NCI-H2171 treated with DMSO at 0.1 percent for 48 hours (cell line): ENCODE measurements at places on chromosomes 3 and 15.

GRCh38 chr3:181265750-181266333, 276.3 kb upstream of the DNAJC19 start:
- no peak for DNase-seq

- no peak for DNase-seq
Observed at GRCh38 chr15:83844742-83845141, 190.8 kb downstream of the ADAMTSL3 start.

GRCh38 chr15:96363707-96364106, 33.2 kb downstream of the NR2F2 start:
- DNase-seq, result no peak

DNA sequence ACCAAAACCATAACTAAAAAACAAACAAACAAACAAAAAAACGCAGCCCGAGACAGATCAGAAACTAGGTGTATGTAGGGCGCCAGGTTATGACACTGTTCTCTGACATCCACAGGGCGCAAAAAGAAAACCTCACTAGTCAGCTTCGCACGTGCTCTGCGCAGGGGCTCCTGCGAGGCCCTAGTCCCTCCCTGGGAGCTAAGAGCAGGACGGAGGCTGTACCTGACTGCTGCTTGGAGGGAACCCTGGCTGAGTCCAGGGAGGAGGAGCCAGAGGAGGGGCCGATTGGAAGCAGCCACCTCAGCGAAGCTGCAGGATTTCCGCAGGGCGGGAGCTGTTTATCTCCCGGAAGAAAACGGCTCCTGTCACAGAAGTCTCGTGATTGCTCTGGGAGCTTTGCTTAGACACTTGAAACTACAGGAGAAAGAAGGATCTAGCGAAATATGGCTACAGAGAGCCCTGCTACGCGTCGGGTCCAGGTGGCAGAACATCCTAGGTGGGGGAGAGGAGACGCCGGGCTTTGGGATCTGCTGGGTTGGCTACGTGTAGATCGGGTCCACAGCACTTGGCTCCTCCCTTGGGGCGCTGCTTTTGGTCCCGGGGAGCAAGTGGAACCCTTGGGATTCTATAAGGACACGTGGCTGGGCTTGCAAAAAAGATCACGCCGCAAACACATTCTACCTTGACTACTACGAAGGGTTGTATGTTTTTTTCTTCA, at the start of gene GALK2:
TSS of gene GALK2 (plus strand) at position 368 of the 718 bp plus-strand sequence. CDS start at position 444, 76 bp downstream.
- peak; percentile 94 for DNase-seq

- no peak for DNase-seq
Observed at GRCh38 chr3:187968883-187969580, 184.9 kb upstream of the LPP start.

DNA sequence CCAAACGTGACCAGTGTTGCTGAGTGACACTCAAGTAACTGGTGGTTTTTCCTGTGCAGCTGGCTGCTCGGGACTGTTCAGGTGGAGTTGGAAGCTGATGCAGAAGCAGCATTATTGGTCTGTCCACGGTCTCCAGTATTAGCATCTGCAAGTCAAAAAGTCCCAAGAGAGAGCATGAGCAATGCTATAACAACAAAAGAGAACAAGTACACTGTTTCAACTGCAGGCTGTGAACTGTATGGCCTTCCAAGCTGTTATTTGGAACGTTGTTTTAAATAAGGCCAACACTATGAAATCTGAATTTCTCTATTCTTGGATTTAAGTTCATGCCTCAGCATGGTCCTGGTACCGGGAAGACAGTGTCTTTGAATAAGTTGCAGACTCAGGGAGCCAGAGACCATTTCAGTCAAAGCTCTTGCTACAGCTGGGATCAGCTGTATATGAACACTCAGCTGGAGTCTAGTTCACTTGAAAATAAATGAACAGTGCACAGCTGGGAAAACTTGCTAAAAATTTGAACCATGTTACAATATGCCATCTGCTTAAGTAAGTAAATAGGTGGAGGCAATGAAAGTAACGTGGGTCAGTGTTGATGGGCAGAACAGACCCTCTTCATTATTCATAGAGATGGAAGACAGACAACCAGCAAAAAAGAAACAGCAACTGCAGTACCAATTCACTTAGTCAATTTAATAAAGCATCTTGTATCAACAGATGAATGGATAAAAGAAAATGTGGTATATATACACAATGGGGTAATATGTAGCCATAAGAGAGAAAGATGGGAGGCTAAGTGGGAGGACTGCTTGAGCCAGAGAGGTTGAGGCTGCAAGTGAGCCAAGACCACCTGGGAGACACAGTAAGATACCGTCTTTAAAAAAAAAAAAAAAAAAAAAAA, 45.1 kb downstream of the NR1I2 start:
- no peak for DNase-seq

DNA sequence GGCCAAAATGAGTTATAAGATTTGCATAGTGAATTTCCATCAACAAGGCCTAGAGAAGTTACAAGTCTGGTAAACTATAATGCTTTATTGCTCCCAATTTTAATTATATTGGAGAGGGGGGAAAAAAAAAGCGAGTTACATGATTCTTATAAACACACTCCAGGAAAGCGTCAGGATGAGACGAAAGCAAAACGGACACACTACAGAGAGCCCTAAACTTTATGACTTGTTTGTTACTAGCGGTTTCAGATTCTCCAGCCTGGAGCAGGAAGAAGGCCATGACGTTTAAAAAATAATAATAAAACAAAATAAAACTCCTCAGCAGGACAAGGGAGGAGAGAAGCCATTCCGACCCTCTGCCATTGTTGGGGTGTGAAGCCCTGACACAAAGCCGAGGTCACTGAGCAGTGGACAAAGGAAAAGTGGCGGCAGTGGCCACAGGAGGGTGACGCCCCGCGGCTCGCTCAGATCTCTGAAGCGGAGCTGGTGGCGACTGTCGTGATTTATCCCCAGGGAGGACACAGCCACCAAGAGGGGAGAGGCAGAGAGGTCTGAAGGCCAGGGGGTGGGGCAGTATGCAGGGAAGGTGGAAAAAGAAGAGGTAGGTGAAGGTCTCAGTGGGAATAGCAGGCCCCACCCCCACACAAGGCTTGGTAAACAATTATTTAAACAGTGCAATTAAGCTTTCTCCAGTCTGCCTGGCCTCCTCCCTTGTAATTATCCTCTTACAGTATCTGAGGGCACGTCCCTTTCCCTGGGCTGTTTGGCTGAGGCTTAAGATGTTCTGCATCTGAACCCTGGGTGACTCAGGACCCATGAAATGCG, 45.3 kb downstream of the ADAMTS9 start:
- DNase-seq, result peak; percentile 0

DNA sequence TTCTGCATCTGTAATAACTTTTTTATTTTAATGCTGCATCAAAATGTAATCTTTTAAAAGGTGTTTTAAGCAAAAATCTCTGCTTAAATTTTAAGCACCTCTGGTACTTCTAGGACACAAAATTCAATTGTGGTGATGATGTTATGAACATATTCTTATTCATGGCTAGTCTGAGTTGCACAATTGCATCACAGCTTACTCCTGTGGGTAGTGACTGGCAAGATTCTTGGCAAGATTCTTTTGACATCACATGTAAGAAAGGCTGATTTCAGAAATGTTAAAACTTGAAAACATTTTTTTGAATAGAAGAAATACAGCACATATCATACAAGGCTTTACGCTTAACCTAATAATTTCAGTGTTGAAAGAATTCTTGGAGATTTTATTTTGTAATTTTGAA, 35.7 kb downstream of the IQCH start:
- DNase-seq, result no peak

DNA sequence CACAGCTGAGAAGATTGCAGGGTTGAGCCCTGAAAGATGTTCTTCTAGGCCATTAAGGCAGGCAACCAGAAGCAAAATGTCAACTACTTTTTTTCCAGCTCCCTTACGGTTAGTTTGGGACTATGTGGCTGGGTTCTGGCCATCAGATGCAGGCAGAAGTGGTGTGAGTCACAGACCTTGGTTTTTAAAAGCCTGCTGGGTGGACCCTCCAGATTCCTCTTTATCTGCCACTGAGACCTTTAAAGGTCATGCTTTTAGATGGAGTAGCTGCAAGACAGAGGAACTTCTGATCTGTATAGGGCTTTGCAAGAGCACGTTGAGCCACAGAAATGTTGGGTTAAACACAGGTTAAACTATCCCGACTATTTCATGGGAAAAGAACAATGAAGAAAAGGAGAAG, 102.9 kb downstream of the CHST2 start:
- no peak for DNase-seq

DNA sequence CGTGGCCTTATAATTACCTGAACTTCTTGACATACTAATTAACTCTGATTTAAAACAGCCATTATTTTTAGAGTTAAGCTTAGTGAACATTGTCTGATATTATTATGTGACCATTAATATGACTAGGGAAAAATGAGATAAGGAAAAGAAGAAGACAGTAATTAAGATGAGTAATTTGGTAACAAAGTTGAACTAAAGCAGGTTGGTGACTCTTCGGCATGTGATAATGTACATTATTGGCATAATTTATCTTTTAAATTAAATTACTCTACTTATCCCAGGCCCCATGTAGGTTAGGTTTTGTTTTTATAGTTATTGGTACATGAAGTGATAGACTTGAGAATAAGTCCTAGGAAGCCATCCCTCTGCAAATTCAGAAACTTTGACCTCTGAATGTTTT, 249.7 kb upstream of the CFAP20DC start:
- no peak for DNase-seq

DNA sequence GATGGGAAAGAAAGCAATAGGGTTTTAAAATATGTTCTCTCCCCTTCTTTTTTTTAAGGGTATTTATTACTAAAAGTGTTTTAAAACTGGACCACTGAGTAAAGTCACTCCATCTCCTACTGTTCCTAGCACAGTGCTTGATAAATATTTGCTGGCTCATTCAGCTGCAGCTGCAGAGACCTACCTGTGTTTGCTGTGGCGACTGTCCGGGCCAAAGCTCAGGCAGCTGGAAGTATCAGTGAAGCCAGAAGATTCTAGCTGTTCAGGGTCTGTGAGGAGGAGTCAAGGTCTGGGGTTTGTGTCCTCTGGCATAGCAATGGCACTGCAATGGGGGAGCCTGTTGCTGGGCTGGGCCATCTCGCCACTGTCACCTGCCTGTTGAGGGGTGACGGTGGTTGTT, 109.9 kb downstream of the RPLP1 start:
- DNase-seq, result no peak

DNA sequence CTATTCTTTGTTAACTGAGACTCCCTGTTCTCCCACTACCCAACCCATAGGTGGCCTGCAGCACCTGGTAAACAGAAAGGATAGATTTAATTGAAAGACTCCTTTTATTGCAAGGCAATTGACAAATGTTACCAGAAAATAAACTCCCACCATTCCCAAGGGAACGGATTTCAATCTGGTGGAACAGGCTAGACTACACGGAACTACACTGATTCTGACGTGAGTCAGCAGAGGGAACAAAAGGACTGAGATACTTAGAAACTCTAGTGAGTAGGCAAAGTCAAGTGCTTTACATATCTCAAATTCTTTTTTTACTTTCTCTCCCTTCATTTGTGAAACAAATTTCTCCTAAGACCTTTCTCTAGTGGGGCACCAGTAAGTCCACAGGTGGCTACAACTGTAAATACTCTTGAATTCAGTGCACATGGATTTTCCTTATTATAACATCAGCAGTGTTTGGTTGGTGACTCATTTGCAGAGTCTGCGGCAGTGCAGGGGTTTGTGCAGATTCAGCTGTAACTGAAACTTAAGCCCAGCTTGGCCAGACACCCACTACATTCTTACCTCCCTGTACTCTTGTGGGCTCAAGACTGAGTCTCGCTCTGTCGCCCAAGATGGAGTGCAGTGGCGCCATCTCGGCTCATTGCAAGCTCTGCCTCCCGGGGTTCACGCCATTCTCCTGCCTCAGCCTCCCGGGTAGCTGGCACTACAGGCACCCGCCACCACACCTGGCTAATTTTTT, 34.3 kb upstream of the PLSCR2 start:
- no peak for DNase-seq

DNA sequence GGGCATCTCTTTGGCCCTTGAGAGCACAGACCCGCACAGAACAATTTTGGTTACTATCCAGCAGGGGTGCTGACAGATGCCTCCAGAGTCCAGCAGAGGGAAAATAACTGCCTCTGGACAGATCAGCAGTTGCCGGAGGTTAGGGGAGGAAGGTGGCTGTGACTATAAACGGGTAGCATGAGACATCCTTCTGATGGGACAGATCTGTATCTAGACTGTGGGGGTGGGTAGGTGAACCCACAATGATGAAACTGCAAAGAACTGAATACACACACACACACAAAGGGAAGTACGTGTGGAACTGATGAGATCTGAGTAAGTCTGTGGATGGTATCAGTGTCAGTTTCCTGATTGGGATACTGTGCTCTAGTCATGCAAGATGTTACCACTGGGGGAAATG, 21.2 kb downstream of the ADAMTS7 start:
- DNase-seq, result no peak

- DNase-seq, result no peak
Observed at GRCh38 chr15:58465866-58466517, 34.2 kb downstream of the LIPC start.

DNA sequence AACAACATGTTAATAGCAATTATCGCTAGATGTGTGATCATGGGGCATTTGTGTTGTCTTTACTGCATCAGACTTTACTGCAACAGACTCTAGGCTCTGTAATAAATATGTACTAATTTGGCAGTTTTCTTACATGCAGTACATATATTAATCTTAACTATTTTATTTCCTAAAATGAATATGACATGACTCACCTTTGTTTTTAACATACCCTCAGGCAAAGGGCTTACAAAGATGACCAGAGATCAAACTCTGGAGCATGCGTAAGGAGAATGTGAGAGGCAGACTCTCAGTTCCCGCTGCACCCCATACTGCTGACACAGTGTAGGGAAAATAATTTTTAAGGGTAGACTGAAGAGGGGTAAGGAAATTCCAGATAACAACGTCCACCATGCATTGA, 7.2 kb upstream of the FAM174B start:
- no peak for DNase-seq

DNA sequence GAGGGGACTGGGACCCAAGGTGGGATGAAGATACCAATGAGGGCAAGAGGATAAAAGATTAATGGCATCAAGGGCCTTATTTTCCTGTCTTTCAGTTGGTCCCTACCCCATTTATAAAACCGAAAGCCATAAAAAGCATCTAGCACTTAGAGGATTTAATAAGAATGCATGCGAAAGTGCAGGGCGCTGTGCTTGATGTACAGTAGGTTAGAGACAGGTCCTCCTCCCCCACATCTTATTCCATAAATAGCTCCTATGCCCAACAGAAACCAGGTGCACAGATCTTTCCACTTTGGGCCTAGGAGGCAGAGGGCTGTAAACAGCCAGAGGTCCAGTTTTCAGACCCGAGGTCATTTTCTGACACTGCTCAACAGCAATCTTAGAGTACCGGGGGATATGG, 1.2 kb downstream of the LPCAT4 start:
- no peak for DNase-seq

DNA sequence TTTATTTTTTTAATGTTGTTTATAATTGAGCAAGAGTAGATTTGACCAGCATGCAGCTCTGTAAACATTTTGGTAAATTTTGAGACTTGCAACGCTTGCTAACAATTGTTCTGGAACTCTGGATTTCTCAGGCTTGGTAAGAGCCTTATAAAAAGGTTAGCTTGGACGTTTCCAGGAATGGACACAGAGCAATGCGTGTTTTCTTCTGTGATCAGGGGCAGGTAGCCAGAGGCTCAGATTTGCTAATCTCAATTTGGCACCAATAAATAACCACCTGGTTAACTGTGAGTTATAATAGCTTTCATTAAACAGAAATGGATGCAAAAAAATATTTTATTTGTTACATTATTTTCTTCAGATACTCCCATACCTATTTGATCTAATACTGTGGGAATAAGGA, 39.8 kb downstream of the CADM2 start:
- DNase-seq, result no peak

GRCh38 chr3:127454968-127455367, 135.6 kb downstream of the TPRA1 start:
- no peak for DNase-seq
